ENCODE measurements at places on chromosomes 16 and 17. TPM values are rescaled to one million over a fixed set of nuclear protein-coding genes. Genes with fewer than 3 reads are reported as not detected.

Gene CHST6
- 0.94 TPM for total RNA-seq

Gene WNT9B
- not detected for total RNA-seq

Gene FUS
- total RNA-seq = 119 TPM

Gene CNTROB
- total RNA-seq = 46.0 TPM

Gene EVPL
- not detected for total RNA-seq

Gene NUDT7
- total RNA-seq = 3.1 TPM

Gene ARHGDIA
- 57.6 TPM for total RNA-seq

Gene DYNC1LI2
- total RNA-seq = 220 TPM

Gene SNAI3
- not detected for total RNA-seq

Gene CTRB2
- not detected for total RNA-seq

Gene KRT24
- not detected for total RNA-seq

Gene TEKT1
- total RNA-seq = 1.3 TPM
